ENCODE measurements at places on chromosomes 1 and 21.

DNA sequence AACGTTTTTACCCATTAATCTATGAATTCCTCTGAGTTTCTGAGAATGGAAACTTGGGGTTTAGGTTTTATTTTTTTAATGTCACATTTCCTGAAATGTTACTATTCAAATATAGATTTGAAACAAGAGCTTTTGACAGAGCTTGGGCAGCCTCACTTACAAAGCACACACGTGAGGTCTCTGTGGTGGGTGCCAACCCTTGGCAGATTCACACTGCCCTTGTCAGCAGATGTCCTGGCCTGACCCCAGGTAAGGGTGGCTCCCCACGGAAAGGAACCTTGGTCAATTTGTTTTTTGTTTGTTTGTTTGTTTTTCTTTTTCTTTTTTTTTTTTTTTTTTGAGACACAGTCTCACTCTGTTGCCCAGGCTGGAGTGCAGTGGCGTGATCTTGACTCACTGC is 53.5 kb downstream of the FAAP20 start:
- DNase-seq, result no peak

DNA sequence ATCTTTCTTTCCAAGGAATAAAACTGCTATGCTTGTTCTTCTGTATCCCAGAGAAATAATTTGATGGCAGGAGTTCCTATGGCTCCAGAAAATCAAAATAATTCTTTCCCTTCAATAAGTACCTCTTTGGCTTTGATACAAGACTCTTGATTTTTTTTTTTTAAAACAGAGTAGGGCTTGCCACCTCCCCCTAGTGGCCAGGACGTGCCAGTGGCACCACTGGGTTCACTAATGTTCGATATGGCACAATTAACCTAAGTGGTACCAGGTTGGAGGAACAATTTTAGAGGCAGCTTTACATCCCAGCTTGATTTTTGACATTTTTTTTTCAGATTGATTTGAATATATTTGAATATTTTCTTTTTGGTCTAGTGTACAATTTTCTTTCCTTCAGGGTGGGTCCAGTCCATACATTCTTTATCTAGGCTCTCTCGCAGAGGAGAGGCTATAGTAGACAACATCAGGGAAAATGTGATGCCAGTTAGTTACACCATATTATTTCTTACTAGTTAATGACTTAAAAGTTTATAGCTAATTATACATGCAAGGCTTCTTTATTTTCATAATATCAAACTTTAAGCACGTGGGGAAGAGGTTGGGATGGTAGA is 330.9 kb downstream of the S1PR1 start:
- DNase-seq, result peak; percentile 1

DNA sequence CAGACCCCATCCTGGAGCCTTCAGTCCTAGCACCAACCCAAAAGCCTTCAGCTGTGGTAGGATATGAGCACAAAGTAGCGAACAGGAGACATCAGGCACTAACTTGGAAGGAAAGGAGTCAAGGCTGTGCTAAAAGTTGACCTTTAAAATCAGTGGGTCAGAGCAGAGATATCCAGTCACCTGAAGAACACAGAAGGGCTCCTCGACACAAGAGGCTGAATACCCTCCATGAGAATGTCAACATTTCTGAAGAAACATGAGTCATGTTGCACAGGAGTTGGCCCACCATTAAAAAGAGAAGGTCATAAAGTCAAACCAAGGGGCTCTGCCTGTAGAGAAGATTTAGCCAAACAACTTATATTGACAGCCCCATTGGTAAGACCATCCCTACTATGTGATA is 172.5 kb downstream of the PLPP3 start:
- DNase-seq, result no peak

- DNase-seq, result no peak
Observed at GRCh38 chr1:186033847-186034271, 299.7 kb downstream of the HMCN1 start.

DNA sequence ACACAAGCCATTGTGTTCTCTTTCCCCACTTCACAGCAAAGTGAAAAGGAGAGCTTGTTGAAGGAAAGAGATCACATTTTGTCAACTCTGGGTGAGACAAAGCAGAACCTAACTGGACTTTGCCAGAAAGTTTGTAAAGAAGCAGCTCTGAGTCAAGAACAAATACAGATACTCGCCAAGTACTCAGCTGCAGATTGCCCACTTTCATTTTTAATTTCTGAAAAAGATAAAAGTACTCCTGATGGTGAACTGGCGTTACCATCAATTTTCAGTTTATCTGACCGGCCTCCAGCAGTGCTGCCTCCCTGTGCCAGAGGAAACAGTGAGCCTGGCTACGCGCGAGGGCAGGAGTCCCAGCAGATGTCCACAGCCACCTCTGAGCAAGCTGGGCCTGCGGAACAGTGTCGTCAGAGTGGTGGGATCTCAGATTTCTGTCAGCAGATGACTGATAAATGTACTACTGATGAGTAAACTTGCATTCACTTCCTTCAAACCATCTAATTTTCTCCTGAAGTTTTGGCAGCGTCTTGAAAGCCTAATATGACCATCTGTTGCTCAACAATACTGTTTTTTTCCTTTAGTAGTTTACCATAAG is 43.7 kb downstream of the BACH1 start:
- DNase-seq, result peak; percentile 96

DNA sequence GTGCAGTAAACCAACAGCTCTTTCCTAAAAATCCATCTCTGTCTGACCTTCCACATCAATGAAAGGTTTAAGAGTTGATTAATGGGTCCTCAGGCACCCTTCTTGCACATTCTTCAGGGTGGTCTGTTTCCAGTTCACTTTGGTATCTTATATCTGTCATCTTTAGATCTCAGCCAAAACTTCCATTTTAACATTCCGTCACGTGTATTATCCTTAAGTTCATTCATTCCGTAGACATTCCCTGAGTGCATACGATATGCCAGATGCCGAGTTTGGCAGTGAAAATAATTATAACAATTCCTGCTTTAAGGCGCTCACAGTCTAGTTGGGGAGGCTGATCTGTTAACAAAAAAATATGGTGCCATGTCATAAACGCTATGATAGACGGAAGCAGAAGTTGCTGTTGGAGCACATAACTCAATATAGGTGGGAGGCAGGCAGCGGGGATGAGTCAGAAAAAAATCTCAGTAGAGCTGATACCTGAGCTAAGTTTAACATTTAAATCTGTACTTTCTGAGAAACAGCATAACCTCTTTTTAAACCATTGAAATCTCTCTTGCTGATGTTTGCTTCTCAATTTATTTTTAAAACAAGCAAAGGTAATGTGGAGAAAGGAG is 59.6 kb upstream of the HOOK1 start:
- no peak for DNase-seq

GRCh38 chr1:109994654-109995053 is 10.1 kb downstream of the AHCYL1 start:
- DNase-seq, result no peak

DNA sequence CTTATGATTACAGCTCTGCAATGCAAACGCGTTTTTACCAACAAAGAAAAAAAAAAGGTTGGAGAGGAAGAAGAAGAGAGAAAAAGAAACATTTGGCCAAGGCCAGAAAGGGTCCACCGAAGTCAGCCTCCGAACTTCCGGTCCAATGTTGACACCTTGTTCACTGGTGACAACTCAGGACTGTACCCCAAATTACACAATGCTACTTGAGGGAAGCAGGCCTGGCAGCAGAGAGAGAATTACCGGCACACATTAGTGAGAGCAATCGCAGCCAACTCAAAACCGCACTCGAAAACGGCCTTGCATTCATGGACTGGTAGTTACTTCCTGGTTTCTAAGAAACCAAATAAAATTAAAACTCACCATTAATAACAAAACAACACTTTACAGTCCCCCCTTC is 652.5 kb downstream of the KIF26B start:
- no peak for DNase-seq

DNA sequence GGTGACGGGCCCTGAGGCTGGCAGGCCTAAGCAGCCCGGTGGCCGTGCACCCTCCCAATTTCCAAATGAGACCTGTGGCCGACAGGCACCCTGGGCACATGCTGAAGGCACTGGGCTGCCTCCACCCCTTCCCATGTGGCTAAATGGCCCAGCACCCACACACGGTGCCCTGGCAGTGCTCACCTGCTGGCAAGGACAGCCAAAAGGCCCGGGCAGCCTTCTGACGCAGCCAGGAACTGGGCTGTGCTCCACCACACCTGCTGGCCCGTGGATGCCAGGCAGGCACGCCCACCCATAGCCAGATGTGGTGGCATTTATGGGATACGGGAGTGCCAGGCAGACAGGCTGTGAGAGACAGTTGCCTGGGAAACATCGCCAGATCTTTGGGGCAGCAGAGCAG is 4.0 kb upstream of the FAAP20 start:
- no peak for DNase-seq

GRCh38 chr1:116817582-116818064 is 63.4 kb downstream of the CD2 start:
- peak; percentile 9 for DNase-seq

DNA sequence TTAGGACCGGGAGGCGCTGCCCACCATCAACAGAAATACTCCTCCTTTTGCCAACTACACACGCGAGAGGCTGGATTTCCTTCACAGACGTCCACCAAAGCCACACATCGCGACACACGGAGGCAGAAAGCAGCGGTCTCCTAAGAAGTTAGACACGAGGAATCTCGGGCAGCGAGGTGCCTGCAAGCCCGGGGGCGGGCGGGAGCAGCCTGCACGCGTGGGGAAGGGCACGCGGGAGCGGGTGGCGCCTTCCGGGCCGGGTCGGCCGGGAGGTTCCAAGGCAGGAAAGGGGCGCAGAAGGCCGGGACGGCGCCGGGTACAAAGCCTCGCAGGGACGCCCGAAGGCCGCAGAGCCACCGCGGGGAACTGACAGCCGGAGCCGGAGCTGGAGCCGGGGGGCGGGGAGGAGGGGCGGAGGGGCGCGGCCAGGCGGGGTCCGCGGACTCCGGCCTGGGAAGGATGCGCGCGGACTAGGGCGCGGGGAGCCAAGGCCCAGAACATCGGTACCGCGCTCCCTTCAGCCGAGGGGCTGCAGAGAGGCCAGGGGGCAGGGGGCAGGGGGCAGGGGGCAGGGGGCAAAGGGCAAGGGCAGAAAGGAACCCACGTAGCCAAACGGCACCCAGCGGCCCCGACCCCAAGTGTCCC is 722 bp downstream of the NPHP4 start:
- DNase-seq, result no peak

- no peak for DNase-seq
Observed at GRCh38 chr1:28123461-28123961, 35.1 kb upstream of the EYA3 start.
